ENCODE measurements at places on chromosomes 4 and X.

DNA sequence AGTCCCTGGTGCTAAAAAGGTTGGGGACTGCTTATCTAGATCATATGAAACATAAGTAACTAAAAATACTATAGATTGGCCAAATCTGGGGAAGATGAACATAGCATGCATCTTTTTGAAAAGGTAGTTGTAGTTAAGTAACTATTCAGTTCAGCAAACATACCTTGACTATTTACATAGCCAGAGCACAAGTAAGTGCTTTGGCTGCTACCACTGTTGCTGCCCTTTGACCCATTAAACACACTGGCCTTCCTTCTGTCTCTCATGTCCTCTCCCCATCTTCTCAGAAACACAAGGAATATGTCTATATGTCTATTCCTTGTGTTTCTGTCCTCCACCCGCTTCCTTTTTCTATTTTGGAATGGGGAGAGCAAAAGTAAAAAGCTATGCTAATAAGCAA lies 87.9 kb upstream of the SPRY1 start:
- DNase-seq, result no peak

DNA sequence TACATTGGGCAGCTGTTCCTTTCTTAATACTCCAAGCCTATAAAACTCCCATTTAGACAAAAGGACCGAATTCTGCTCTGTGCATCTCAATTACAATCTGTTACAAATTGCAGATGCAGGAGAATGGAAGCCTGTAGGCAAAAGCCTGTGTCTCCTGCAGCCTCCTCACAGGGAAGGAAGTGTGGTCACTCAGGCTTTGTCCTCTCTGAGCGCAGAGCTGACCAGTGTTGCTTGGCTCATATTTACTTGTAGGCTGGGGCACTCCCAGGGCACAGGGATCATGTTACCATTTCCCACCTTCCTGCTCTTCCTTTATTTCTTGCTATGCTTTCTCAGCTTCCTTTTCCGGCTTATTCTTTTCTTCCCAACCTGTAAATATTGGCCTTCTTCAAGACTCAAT lies 15.7 kb downstream of the SUPT20HL2 start:
- no peak for DNase-seq

DNA sequence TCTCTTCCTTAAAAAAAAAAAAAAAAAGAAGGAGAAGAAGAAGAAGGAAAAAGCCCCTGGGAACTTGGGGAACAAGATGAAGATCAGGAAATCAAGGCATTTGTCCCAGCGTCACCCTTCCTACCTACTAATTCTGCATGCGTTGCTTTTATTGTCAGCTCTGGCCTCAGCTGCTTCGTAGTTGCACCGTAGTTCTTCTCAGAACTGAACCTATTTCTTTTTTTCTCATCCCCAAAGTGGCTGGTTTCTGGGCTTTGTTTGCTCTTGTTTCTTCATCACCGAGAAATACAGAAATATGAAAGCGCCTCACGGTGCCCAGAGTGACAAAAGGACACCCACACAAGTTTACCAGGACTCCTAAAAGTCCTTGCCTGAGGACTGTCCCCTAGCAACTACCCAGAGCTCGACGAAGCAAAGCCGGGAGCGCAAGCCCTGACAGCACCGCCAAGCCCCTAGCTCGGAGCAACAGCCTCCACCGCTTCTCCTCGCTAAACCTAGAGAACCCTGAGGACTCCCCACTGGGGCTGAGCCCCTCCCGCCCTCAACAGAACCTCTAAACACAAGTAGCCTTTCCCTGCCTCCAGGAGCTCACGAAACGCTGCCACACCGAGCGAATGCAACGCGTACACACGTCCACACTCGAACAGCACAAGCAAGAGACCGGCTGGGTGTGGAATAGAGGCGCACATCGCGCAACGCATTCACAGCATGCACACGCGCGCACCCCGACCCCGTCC lies 710 bp downstream of the PRKG2 start:
- no peak for DNase-seq

DNA sequence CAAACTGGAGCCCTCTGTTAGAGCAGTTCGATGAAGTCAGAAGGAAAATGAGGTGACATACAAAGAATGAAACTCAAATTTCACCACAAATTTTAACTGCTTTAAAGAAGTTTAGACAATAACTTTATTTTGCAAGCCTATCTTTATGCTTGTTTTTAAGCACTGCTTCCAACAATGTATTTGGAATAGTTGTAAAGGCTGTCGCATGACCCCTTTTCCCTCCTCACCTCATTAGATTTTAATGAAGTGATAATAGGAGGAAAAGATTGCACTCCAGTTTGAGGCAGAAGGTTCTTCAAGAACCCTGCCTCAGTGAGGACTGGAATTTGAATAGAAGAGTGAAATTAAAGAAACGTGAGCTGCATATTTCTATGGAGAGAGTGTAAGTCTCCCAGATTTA lies 386.1 kb upstream of the NR3C2 start:
- DNase-seq, result no peak

DNA sequence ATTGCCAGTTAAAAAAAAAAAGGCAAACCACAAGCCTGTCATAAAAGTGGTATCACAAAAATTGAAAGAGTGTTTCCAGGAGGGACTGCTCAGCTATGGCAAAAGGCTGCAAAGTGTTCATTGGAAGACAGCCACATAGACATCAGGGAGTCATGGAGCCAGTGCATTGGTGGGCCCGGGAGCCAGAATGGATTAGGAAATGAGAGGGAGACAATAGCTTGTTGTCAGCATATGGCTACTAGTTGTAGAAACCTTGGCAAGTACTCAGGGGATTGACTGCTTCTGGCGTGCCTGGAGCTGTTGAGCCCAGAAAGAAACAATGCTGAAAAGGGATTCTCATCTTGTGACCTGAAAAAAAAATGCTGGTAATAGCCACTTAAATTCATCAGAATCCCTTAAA lies 5.0 kb downstream of the GAR1 start:
- no peak for DNase-seq

GRCh38 chrX:71111921-71112431 lies 599 bp upstream of the IL2RG start:
- DNase-seq, result no peak

- DNase-seq, result peak; percentile 30
These were observed 1.3 kb upstream of the NYX start for GRCh38 chrX:41445781-41446358.

GRCh38 chr4:128768373-128768996 lies 41.0 kb upstream of the JADE1 start:
- DNase-seq, result no peak

DNA sequence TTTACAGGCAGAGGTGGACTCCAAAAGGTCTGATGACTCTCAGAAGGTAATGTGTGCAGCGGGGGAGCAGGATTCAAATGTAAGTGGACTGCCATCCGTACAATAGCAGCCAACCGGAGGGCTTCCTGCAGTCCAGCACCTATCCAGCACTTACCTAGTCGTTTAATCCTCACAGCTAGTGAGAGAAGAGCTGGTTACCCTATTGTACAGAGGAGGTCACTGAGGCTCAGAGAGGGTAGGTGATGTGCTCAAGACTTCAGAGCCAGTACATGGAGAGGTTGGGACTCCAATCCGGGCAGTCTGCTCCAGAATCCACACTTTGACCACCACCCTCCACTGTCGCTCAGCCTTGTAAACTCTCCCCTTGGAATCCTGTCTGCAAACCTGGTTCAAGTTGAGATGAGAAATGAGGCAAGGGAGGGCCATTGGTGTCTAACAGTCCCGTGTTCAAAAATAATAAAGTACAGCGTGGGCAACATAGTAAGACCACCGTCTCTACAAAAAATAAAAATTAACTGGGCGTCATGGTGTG lies 22.5 kb upstream of the JAKMIP1 start:
- DNase-seq, result no peak

DNA sequence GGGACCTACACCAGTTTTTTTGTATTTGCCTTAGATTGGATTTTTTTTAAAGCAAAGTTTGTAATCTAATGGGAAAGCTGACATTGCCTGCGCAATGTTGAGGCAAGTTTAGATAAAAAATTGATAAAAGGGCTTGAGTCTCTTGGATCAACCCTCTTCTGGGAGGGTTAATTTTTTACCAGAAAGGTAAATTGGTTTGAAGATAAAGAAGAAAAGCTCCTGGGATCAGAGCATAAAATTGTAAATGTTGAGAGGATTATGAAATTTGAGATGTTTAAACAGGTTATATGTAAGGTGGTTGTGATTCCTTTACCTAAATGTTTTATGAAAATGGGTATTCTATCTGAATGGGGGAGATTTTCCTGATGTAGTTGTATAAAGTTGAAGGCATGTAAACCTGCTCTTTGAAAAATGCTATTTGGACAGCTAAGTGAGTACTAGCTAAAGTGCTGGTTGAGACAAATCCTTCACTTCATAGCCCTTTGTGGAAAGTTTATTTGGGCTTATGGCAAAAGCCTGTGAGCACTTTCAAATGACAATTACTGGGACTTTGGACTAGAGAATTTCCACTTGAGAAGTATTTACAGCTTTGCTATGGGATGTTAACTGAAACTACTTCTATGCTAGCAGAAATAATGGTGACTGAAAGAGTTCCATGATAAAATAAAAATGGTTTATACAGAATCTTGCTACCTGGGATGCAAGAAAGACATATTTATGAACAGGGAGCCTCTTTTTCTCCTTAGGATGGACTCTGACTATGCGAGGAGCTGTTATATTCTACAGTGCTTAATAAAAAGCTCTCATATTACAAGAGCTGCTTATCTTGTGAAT lies 56.2 kb downstream of the UGT2B10 start:
- DNase-seq, result no peak
